ENCODE measurements at places on chromosomes 5 and 9. TPM values are rescaled to one million over a fixed set of nuclear protein-coding genes. Genes with fewer than 3 reads are reported as not detected.

PCDHGA12 gene
- 3.6 TPM for total RNA-seq

FAM151B gene
- total RNA-seq, result 3.8 TPM

EGFL7 gene
- 58.7 TPM for total RNA-seq

CYLC2 gene
- not detected for total RNA-seq

GLRA1 gene
- total RNA-seq, result not detected

SPEF2 gene
- total RNA-seq, result 3.2 TPM

INPP5E gene
- 14.5 TPM for total RNA-seq

COL27A1 gene
- total RNA-seq, result 8.4 TPM

LCN1 gene
- not detected for total RNA-seq

MEGF10 gene
- total RNA-seq, result 1.3 TPM

SOHLH1 gene
- not detected for total RNA-seq

SVEP1 gene
- 1.6 TPM for total RNA-seq

CCDC192 gene
- total RNA-seq, result not detected

PCDHGC5 gene
- 0.89 TPM for total RNA-seq

ZNF462 gene
- total RNA-seq, result 26.2 TPM

C9orf153 gene
- not detected for total RNA-seq

LHX3 gene
- not detected for total RNA-seq

CD14 gene
- 0.29 TPM for total RNA-seq

SOX30 gene
- total RNA-seq, result not detected

SLC4A9 gene
- not detected for total RNA-seq

TRPM6 gene
- 0.07 TPM for total RNA-seq

SPINK6 gene
- not detected for total RNA-seq

DMGDH gene
- 2.9 TPM for total RNA-seq

TAF11L5 gene
- total RNA-seq, result not detected
